Pulmonary artery endothelial cell (primary cell): ENCODE measurements at places on chromosomes 4 and X. TPM values are rescaled to one million over a fixed set of nuclear protein-coding genes. Genes with fewer than 3 reads are reported as not detected.

DNA sequence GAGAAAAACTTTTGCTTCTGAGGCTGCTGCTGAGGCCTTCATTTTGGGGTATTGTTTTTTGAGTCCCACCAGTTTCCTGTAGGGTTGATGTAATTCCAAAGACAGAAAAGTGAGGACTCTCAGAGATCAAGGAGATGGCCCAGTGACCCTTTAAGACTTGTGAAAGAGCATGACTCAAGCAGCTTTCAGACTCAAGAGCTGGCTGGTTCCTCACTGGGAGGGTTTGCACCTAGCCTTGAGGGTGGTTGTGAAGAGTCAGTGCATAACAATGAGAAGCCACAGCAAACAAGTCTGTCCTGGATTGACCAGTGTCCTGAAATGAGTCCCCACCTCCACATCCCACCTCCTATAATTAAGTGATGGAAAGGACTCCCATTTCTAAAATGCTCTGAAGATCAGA, 89.2 kb downstream of the NHS start:
- no peak for DNase-seq

DNA sequence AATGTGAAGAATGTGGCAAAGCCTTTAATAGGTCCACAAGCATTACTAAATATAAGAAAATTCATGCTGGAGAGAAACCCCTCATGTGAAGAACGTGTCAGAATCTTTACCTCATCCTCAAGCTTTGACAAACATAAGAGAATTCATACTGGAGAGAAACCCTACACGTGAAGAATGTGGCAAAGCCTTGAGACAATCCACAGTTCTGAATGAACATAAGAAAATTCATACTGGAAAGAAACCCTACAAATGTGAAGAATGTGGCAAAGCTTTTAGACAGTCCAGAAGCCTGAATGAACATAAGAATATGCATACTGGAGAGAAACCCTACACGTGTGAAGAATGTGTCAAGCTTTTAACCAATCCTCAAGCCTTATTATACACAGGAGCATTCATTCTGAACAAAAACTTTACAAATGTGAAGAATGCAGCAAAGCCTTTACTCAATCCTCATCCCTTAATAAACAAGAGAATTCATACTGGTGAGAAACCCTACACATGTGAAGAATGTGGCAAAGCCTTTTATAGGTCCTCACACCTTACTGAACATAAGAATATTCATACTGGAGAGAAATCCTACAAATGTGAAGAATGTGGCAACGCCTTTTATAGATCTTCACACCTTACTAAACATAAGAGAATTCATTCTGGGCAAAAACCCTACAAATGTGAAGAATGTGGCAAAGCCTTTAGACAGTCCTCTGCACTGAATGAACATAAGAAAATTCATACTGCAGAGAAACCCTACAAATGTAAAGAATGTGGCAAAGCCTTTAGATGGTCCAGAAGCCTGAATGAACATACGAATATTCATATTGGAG, 51.1 kb downstream of the ZNF732 start:
- no peak for DNase-seq

DNA sequence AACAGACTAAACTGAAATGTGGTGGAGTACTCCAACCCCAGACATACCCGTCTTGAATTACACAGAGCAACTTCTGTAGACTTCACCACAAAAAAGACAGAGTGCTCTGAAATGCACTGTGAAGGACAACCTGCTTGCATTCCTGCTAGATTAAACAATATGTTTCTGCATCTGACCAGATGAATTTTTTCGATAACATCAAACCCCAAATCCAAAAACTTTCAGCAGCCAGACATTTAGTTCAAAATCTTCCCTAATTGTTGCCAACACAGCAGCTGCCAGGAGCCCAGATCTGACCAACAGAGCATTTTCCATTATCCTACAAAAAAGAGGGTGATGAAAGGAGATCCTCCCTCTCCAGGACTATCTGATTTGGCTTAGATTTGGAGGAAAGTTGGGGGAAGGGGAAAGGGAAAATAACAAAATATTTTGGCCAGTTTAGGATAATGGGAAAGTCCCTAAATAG, 356.5 kb downstream of the PDGFC start:
- DNase-seq = no peak

DNA sequence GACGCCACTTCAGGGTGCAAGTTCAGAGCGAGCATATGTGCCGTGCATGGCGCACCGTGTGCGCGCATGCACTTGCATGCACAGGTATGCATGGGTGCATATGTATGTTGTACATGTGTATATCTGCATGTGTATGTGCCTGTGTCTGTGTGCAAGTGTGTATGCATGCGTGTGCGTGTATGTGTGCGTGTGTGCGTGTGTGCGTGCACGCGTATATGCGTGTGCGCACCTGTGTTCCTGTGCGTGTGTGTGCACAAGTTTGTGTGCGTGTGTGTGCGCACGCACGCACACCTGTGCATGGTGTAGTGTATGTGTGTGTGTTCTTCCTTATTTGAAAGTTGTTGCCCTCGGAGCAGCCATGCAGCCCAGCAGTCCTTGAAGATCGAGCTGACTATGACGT, 76.8 kb downstream of the GPR143 start:
- no peak for DNase-seq

- DNase-seq = no peak
Observed at GRCh38 chrX:77689376-77689775, 96.6 kb downstream of the ATRX start.

GRCh38 chr4:92733231-92733630, 429.5 kb downstream of the GRID2 start:
- DNase-seq = no peak

DNA sequence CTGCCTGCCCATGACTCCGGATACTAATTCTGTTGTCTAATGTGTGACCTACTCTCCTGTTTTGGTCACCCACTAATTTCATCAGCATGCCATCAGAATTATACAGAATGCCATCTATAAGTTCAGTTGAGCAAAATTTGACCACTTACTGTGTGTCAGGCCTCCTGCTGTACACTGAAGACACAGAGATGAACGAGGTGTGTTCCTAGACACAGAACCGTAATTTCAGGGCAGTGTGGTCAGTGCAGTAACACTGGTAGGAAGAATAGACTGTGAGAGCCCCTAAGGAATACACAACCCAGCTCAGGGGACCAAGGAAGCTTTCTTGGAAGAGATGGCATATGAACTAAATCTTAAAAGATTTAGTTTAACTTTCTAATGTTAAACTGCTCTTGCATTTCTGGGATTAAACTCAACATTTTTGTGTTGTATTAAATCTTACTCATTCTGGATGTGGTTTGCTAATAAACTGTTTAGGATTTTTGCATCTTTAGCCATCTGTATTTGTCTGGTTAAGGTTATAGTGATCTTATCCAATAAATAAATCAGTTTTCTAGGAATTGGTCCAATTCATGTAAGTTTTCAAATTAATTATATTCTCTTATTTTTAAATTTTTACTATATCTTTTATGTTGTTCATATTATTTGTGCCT, 34.3 kb downstream of the KANTR start:
- DNase-seq = no peak

DNA sequence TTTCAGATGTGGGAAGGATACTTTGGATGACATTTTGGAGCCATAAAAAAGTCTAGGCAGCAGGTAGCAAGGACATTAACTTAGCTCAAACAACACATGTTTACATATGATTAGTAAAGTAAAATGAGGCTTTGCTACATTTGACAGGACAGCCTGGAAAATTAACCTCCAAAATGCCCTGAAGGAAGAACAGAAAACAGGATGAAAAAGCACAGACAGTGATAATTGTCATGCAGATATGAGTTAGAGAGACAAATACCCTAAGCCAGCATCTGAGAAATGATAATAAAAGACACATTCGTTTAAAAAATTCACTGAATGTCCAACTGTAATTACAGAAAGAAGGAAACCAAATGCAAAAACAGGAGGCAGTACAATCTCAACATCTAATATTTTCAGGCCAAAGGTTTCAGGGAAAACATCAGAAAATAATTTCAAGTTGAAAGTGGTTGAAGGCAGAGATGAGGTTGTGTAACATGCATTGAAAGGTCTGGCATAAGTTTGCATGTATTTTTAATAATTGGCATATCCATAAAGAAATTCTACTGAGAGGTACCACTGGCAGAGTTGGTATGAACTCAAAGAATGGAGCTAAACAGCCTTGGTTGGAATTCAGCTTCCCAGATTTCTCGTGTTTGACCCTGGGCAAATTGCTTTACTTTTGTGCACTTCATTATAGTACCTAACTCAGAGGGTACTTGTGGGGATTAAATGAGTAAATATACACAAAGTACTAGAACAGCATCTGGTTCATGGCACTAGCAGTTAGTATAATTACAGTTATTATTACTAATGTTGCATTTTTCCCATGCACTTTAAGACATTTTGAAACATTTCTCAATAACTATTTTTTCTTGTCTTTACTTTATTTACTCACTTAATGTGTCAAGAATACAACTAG, 54.4 kb upstream of the MAP9 start:
- no peak for DNase-seq

DNA sequence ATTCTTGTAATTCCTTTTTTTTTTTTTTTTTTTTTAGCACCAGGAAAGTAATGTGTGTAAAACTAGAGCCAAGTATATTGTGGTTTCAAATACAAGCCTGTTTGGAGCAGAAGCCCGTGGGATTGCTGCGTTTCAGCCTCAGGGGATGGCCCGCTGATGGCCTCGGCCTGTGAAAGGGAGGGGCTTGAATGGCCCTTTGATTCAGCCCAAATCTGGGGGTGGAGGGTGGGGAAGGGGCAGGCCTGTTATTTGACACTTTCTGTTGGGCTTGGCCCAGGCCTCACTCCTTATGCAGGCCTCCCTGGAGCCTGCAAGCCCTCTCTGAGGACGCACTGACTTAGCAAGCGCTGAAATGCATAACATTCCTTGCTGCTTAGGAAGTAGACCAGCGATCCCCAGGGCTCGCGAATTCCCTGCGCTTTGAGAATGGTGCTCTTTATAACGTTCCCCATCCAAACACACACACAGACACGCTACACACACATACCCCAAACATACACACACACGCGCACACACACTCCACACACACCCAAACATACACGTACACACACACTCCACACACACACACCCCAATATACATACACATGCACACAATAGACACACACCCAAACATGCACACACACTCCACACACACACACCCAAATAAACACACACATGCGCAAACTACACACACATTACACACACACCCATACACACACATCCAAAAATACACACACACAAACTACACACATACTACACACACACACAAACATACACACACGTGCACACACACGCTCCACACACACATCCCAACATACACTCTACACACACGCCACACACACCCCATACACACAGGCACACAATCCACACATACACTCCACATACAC, 29.6 kb downstream of the TLR10 start:
- DNase-seq = no peak

GRCh38 chr4:142866685-142867084, 20.6 kb upstream of the INPP4B start:
- no peak for DNase-seq

DNA sequence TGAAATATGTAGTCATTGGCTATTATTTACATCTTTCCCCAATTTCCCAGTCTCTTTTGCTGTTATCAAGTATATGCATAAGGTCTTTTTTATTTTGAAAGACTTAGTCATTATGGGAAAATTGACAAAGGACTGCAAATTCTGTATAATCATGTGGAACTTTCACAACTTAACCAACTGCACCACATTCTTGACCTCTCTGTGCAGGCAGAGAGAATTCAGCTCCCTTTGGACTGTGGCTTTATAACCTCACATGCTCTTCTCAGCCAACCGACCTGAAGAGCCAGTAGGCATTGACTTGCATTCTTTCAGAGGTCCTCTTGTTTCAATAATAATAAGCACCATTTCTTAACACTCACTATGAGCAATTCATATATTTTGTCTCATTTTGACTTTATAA, 66.9 kb downstream of the ANXA3 start:
- DNase-seq = no peak

DNA sequence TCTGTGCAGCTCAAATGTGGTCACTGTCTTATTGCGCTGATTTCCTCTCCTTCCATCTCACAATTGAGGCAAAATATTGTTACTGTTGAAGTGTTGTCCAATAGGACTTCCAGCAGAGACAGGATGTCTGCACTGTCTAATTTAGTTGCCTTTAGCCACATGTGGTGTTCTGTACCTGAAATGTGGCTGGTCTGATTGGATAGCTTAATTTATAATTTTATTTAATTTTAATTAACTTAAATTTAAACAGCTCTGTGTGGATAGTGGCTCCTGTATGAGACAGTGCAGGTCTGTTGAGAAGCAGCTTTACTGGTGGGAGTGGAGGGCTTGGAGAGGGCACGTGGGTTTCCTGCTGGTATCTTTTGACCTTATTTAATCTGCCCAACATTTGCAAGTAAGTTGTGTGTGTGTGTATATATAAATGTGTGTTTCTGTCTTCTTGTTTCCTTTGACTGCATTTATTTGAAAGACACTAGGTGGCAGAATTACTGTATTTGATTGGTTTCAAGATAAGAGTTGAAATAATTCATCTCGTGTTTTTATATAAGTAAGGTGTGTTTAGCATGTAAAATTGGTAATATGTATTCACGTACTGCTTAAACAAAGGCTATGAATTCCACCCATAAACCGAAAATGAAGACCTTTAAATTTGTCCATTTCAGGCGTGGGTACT, 55.3 kb upstream of the MSANTD1 start:
- DNase-seq = no peak

- no peak for DNase-seq
Observed at GRCh38 chr4:36553029-36553428, 271.6 kb downstream of the DTHD1 start.

GRCh38 chr4:185361872-185362271, 33.9 kb downstream of the LRP2BP start:
- no peak for DNase-seq

- DNase-seq = no peak
Observed at GRCh38 chrX:38276089-38276488, 51.2 kb downstream of the RPGR start.

DNA sequence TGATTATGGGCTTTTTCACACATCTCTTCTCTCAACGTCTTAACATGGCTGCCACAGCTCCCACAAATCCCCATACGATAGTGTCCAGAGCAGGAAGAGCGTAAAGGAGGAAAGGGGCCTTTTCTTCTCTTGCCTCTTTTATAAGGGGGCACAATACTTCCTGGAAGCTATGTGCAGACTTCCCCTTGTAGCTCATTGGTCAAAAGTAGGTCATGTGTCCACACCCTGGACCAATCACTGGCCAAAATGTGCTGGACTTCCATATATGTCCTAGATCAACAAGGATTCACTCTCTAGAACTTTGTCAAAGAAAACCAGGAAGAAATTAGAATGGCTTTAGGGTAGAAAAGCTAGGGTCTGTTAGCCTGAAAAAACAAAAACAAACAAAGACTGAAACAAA, 26.7 kb downstream of the STK32B start:
- DNase-seq = no peak

The SSX1 gene
- total RNA-seq = not detected in 2 replicates

The FGA gene
- total RNA-seq = not detected in 2 replicates

The IL15 gene
- 2.0 and 2.2 TPM in 2 replicates for total RNA-seq
